ENCODE measurements at places on chromosomes 3 and 15. TPM values are rescaled to one million over a fixed set of nuclear protein-coding genes. Genes with fewer than 3 reads are reported as not detected.

Gene C15orf62
- total RNA-seq = 3.1 TPM

Gene CD86
- total RNA-seq = not detected

Gene ITGA11
- 11.6 TPM for total RNA-seq

Gene CACNA2D2
- total RNA-seq = 2.0 TPM

Gene GALNT15
- total RNA-seq = not detected

Gene DUOXA1
- total RNA-seq = not detected

Gene RCCD1
- not detected for total RNA-seq

Gene PTX3
- 5.4 TPM for total RNA-seq

Gene ALDH1L1
- total RNA-seq = not detected

Gene MYO9A
- total RNA-seq = 21.1 TPM

Gene PXYLP1
- total RNA-seq = 5.5 TPM

Gene SH2D7
- not detected for total RNA-seq

Gene MST1
- total RNA-seq = 0.95 TPM

Gene ZMYND10
- 10.1 TPM for total RNA-seq

Gene CTXN2
- not detected for total RNA-seq

Gene SNX22
- total RNA-seq = 18.2 TPM

Gene CPNE9
- 0.80 TPM for total RNA-seq

Gene TEX55
- not detected for total RNA-seq

Gene JAGN1
- 30.0 TPM for total RNA-seq

Gene TMEM108
- total RNA-seq = not detected

Gene RYR3
- not detected for total RNA-seq

Gene ABHD6
- total RNA-seq = 17.2 TPM

Gene TRAIP
- total RNA-seq = 20.4 TPM

Gene ERICH6
- not detected for total RNA-seq

Gene KLHL40
- total RNA-seq = not detected

Gene TGM5
- not detected for total RNA-seq

Gene GPR171
- not detected for total RNA-seq

Gene ECE2
- total RNA-seq = not detected

Gene GPR160
- total RNA-seq = 4.2 TPM

Gene RETNLB
- not detected for total RNA-seq

Gene SLC22A13
- not detected for total RNA-seq

Gene GOLGA6L10
- 0.47 TPM for total RNA-seq

Gene ZNF609
- total RNA-seq = 17.0 TPM
